Jurkat, Clone E6-1 (cell line): ENCODE measurements at places on chromosomes 4 and X.

- DNase-seq: peak; percentile 41
Observed at GRCh38 chrX:56812515-56813105, 83.6 kb downstream of the NBDY start.

GRCh38 chr4:174209341-174209740 lies 74.1 kb downstream of the FBXO8 start:
- DNase-seq: no peak

- DNase-seq: no peak
Observed at GRCh38 chr4:164081801-164082200, 587.3 kb downstream of the TMA16 start.

- DNase-seq: no peak
Observed at GRCh38 chr4:187183346-187183745, 459.7 kb upstream of the FAT1 start.

DNA sequence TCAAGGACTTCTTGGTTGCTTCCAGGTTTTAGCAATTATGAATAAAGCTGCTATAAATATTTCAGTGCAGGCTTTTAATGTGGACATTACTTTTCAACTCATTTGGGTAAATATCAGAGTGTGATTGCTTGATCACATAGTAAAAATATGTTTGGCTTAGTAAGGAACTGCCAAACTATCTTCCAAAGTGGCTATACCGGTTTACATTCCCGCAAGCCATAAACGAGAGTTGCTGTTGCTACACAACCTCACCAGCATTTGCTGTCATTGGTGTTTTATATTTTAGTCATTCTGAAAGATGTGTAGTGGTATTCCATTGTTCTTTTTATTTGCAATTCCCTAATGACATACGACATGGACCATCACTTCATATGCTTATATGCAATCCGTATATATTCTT lies 30.9 kb upstream of the SPOCK3 start:
- no peak for DNase-seq

DNA sequence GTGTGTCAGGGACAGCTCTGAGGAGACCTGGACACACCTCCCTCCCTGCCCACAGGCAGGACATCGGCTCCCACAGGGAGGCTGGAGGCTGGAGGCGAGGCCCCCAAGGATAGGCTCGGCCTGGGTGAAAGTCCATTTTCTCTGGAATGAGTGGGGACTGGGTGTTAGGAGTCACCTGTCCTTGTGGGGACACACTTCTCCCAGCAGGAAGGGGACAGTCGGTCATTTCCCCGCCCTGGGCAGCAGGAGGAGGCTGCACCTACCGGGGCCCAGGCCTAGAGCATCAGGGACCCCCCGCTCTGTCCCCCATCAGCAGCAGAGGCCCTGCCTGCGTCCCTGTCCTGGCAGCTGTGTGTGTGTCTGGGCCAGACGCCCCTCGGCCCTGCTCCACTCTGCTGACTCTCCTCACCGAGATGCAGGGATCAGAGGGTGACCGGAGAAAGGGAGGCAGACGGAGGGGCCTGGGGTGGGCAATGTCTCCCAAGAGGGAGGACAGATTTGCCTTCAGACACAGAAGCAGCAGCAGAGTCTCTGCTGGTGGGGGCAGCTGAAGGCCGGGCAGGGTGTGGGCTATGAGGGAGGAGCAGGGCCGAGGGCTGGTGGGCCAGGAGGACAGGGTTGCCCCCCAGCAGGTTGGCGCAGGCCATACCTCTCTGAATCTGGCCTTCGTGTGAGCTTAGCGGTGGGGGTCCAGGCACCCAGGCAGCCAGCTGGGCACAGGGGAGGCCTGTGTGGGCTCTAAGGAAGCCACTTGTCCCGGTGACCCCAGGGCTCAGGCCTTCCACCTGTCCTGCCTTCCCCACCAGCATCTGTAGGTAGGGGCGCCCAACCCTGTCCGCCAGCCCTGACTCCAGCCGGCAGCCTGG lies 125.7 kb upstream of the NKX1-1 start:
- DNase-seq: no peak

GRCh38 chr4:127788517-127788916 lies 6.4 kb downstream of the HSPA4L start:
- no peak for DNase-seq

DNA sequence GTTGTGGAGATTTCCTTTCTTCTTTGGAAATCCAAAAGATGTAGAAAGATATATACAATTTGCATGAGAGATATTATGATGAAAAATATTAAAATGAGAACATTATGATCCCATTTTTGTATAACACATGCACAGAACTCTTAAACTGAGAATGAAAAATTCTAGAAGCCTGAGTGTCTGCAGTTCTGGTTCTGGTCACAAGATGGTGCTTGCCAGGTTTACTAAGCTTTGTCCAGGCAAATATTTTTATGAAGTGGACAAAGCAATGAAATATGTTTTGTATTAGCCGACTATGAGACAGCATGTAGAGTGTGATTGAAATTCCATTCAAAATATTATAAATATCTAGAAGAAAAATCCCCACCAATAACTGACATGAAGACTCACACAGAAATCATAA lies 2.2 kb downstream of the PWWP3B start:
- no peak for DNase-seq

DNA sequence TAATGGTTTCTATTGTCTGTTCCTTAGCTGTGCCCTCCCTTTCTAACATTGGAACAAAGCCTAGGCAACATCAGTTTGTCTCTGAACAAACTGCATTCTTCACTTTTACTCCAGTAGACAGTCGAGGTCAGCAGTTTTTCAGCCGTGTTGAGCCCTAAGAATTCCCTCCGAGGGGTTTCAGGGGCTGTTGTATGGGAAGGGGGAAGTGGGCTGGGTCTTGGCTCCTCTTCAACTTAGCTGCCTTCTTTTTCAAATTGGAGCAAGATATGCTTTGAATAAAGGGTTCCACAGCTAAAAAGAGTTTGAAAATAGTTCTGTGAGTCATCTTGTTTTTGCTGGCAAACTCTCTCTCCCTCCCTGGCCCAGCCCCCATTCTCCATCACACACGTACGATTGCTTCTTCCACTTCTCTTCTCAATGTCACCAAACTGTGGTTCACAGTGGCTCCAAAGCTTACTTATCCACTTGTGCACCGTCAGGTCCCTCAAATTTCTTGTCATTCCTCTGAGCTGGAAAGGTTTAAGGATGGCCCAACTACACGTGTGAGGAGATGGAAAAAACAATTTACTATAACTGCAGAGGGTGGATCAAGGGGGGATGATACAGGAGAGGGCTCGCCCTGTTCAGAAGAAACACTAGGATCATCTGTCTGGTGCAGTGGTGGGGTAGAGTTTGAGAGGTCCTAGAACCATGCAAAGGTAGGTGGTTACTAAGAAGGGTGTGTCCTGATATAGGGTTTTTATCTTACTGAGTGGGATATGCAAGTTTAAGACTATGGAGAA lies 9.2 kb upstream of the MAML3 start:
- no peak for DNase-seq

- DNase-seq: no peak
Observed at GRCh38 chr4:102824398-102824797, 3.0 kb downstream of the UBE2D3 start.

DNA sequence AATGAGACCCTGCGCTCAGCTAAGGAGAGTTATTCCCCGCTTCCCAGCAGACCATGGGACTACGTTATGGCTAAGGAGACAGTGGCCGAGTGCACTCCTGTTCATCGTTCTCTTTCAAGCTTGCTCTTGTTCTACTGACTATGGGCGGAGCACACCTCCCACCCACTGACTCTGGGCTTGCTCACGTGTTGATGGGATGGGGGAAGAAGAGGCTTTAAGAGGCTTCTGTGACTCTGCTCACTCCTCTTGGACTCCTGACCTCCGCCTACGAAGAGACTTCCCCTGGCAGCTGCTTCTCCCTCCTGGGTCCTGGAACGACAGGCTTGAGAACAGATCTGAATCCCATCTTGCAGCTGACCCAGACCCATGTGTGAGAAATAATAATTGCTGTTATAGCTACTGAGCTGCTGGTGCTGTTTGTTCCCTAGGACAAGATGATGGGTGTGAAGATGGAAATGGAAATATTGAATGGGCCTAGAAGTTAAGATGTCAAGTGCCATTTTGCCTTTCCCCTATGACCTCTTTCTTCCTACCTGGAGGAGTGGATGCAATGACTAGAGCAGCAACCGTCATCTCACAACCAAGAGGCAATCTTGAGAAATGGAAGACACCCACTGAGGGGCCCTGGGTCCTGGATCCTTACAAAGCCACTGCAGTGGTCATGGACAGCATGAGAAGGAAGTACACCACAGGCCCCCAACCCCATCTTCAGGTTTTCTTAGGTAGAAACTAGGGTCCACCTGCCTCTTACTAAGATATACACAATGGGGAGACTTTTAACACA lies 38.7 kb upstream of the IRAK1 start:
- no peak for DNase-seq

GRCh38 chr4:15322006-15322405 lies 105.8 kb upstream of the C1QTNF7 start:
- no peak for DNase-seq

DNA sequence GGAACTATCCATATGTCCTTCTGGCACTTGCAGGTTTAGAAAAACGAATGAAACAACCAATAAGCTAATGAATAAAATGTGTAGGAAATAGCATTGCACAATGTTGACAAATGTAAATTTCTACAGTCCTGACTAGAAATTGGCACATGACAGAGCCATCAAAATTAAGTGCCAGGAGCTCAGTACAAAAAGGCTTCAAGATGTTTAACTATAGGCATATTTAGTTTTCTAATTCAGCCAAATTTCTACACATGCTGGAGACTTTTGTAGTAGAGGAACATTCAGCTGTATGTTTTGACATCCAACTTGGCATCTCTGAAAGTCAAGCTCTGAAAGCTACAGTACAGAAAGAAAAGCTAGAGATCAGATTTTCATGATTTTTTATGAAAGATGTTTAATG lies 1999.4 kb upstream of the AGA start:
- DNase-seq: no peak

DNA sequence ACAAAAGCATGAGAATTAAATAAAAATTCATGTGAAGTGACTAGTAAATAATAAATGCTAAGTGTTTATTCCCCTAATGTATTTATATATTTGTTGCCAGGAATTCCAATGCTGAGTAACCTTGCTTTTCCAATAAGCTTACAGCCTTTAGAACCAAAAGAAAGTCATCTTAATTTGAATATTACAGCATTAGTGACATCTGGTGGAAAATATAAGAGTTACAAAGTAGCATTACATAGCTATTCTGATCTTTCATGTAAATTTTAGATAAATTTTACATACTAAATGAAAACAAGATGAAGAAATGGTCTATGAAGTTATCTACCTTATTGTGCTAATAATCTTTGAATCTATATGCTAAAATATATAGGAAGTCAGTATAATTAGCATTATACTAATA lies 10.4 kb downstream of the MAD2L1 start:
- no peak for DNase-seq

- DNase-seq: no peak
Observed at GRCh38 chrX:77977095-77977494, 7.7 kb upstream of the PGAM4 start.

GRCh38 chr4:53185869-53186585 lies 179.8 kb downstream of the SCFD2 start:
- DNase-seq: no peak

DNA sequence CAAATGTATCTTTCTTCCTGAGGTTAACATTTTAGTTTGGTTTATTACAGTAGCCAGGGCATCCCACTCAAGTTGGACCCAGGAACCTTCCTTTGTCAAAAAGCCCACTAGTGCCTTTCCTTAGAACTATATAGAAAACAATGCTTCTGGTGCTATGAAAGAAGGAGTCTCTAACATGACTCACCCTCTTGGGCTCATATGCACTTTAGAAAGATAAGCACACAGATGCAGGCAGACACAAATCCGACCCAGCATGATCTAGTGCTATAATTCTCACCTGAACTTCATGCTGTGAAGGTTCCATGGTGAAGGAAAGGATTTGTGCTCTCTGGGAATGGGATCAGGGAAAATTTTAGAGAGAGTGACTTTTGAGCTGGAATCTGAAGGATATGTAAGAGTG lies 289.4 kb downstream of the ANKRD50 start:
- no peak for DNase-seq

DNA sequence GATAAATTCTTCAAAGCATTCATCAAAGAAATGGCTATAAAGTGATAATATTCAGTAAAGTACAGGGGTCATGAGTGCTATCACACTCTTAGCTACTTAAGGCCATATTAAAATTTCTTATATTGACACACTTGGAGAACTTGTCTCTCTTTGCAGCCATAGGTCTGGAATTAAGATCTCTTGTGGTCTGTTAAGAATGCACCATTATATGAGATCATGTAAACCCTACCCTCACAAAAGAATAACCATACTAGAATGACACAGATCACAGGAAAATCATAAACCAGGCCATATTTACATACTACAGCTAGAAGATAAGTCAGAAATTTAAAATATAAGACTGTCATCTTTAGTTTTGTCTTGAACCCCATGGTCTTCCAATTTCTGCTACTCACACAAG lies 434.3 kb downstream of the PDGFC start:
- DNase-seq: no peak

GRCh38 chr4:845836-846251 lies 19.9 kb upstream of the CPLX1 start:
- no peak for DNase-seq

- no peak for DNase-seq
Observed at GRCh38 chr4:73631565-73632226, 11.5 kb upstream of the RASSF6 start.

DNA sequence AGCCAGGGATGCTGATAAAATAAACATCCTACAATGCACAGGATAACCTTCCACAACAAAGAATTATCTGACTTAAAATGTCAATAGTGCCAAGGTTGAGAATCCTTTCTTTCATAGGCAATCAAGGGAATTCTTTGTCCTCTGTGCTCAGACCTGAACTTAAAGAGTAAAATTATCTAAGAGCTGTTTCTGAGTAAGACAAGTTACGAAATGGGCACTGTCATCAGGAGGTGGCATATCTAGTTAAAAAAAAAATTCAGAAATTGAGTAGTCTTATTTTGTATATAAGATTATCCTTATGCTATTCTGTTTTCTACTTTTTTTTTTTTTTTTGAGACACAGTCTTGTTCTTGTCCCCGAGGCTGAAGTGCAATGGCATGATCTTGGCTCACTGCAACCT lies 3.3 kb upstream of the RAB33B start:
- no peak for DNase-seq

DNA sequence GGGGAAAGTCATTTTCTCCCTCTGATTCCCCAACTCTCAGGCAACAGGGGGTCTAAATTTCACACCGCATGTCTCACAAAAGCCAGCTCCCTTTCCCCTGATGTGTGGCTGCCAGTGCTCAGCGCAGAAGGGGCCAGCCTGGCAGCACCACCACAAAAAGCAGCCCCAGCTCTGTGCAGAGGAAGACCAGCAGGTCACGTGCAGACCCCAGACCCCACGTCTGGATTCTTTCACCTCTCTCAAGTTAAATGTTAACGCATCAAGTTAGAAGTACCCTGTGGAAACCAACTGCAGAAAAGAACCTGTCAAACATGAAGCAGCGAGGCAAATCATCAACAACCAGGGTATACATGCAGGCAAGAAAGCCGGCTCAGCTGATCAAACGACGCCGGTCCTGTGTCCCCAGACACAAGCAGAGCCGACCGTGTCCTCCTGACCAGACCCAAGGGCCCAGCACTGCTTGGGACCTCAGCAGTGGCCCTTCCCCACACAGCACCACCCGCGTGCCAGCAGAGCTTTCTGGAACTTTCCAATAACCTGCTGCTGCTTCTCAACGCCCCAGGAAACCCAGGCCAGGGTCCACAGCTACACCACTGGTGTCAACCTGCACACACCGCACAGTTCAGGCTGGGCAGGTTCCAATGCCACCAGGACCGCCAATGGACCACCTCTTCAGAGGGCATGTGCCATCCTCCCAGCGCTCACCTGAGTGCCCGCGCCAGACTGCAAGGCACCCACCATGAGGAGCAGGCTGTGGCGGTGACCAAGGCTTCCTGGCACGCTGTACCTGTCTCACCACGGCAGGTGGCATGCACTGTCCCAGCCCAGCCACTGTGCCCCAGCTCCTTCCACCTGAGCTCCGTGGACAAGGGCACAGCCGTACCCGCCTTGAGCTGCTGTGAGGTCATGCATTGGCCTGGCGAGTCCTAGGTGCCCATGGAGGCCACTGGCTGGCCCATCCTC lies 4.0 kb downstream of the LRPAP1 start:
- no peak for DNase-seq
